ENCODE measurements at places on chromosomes 7 and 10.

DNA sequence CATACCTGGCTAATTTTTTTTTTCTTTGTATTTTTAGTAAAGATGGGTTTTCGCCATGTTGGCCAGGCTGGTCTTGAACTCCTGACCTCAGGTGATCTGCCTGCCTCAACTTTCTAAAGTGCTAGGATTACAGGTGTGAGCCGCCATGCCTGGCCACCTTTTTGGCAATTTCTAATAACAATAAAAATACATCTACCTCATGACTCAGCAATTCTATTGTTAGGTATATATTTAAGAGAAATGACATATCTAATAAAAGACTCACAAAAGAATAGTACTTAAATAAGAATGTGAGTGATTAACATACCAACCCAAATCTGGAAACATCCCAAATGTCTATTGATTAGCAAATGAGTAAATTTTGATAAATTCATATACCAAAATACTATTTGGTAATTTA, 103.6 kb upstream of the PPP1R9A start:
- DNase-seq: no peak

GRCh38 chr10:70292004-70292403, 8.2 kb upstream of the NPFFR1 start:
- no peak for DNase-seq

DNA sequence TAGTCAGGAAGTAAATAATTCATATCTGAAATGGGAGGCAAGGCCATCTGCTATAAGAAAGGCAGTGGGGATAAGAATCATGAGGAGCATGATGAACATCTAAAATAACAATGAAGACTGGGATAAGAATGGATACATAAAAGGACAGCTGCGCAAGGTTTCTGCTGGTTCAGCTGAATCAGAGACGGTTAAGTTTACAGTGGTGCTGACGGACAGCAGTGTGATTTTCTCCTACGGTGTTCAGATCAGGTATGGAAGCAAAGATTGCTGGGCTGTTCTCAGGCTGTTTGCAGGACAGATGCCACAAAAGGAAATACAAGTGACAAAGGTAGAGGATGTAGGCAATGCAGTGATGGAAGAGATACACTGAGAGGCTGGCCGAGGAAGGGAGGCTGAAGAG, 8.4 kb downstream of the CYCS start:
- DNase-seq: no peak

- DNase-seq: no peak
Measured at GRCh38 chr7:45435846-45436245, 138.3 kb upstream of the ADCY1 start.

DNA sequence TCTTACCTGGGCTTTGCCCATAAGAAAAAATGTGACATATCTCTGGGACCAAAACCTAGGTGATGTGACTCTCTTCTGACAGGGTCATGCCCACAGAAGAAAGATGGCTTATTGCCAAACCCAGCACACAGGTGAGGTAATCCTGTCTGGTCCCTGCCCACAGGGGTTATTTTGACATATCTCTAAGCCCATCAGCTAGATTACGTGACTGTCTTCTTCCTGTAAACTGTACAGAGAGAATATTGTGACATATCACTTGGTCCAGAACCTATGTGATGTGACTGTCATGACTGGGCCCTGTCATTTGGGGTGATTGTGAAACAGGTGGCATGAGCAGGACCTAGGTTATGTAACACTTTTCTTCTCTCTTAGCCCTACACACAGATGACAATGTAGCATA, 48.8 kb upstream of the ZNF680 start:
- no peak for DNase-seq

GRCh38 chr10:29202386-29202940, 86.4 kb upstream of the LYZL1 start:
- DNase-seq: no peak

- no peak for DNase-seq
Measured at GRCh38 chr7:111499027-111499426, 63.3 kb downstream of the IMMP2L start.

GRCh38 chr7:30148951-30149459, 14.2 kb downstream of the MTURN start:
- no peak for DNase-seq

GRCh38 chr7:37999673-38000072, 79.2 kb downstream of the EPDR1 start:
- DNase-seq: no peak

GRCh38 chr10:75612904-75613684, 181.7 kb downstream of the LRMDA start:
- DNase-seq: no peak

DNA sequence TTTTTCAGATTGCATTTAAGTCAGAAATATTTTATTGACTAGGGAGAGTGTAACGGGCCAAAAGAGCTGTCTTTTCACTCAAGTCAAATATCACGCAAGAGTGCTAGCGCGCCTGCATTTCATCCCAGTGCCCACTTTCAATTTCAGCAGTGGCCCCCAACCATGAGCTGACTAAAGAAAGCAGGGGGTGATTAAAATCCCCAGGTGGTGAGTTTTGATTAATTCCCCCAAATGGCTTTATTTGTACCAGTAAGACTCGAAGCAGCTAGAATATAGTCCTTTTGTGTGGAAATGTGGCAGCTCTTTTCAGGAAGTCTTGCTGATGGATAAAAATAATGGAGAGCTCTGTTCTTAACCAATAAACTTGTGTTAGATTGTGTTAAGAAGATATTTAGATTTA, 35.3 kb downstream of the TRUB1 start:
- no peak for DNase-seq

DNA sequence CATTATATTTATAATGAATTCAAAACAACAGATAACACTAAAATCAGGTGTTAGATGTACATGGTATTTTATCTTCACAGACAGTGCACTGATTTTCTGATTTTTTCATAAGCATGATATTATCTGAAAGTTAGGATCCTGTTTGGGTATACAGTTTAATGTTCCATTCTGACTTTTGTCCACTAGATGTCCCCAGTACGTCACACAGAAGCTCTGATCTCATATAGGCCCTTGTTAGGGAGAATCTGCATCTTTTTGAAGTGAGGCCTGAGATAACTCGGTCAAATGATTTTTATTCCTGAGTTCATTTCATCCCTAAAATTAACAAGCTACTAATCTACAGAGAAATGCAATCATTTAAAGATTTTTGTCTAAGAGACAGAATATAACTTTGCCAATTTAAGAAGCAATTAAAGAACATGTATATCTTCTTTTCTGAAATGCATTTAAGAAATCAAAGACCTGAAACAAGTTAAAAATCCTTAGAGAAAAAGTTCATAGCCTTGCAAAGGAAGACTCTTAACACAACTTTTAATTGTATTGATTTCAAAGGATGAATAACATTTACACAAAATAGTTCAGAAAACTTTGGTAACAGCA, 72.0 kb upstream of the TES start:
- DNase-seq: no peak

DNA sequence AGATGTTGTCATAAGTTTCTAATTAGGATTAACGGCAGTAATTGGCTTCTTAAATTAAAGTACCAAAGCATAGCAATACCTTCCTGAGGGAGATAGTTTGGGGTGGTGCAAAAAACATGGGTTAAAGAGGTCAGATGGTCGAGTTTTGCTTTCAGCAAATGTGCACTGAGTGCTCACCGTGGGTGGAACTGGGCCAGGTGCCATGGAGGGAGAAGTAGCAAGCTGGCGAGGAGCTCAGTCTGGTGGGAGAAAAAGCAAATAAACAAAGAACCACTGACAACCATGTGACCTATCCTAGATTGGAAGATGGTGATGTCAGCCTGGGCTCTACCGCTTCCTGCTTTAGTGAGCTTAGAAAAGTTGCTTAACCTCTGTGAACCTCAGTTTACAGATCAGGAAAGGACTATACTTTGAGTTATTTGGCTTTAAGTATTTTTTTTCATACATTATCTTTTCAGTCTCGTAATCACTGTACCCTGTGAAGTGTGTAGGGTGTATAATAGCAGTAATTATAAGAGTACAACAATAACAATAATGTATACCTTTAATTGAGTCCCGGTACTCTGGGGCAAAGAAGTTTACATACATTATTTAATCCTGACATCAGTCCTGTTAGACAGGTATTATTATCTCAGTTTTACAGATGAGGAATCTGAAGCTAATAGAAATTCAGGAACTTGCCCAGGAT, 69.0 kb upstream of the PDCD4 start:
- DNase-seq: peak; percentile 2

DNA sequence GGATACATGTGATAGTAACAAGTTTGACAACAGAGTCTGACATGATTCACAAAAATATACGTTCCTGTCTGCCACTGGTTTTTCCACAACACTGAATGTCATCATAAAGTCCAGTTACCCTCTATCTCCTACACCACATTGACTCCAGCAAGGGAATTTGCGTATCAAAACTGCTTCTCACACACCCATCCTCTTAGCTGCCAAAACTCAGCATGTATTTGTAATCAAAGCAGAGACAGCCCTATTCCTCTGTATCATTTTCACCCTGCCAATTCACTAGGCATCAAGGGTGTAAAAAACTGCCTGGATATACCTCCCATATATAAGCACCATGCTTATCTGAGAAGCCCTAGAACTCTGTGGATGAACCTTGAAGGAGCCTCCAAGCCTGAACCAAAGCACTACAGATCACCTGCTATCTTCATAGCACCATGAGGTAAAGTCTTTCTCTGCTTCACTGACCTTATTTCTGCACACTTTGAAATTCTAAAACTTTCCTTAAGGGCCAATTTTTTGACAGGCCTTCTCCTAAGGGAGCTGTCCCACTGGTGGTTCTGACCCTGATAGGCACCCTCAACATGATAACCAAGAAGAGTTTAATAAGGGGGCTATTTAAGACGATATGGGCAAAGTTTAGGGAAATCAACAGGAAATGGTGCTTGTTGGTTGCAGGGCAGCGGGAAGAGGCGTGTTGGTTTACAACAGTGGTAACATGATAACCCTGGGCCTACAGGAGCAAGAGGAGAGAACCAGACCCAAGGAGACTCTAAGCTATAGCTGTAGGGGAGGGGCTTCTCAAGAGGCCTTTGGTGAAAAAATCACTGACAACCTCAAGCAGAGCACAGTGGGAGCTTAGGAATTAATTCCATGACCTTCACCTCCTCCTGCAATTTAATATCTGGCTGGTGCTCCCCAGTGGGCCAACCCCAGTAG, at the start of gene IFIT1B:
IFIT1B (plus strand) TSS at position 352 of the 933 bp plus-strand sequence; CDS start at position 432, 80 bp downstream.
- DNase-seq: no peak

DNA sequence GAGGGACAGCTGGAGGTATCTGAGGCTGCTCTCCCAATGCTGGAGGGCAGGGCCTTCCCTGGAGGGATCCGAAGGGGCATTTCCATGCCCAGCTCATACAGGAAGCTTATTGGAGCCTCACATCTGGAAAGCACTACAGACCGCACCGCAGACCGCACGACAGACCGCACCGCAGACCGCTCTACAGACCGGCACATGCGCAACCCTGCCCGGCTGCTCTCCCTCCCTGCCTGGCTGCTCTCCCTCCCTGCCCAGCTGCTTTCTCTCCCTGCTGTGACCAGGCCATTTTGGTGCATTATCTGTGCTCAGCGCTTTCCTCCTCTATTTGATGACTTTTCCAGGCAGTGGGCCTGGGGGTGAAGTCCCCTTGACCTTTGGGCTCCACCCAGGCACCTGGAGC, 39.6 kb upstream of the EN2 start:
- no peak for DNase-seq

DNA sequence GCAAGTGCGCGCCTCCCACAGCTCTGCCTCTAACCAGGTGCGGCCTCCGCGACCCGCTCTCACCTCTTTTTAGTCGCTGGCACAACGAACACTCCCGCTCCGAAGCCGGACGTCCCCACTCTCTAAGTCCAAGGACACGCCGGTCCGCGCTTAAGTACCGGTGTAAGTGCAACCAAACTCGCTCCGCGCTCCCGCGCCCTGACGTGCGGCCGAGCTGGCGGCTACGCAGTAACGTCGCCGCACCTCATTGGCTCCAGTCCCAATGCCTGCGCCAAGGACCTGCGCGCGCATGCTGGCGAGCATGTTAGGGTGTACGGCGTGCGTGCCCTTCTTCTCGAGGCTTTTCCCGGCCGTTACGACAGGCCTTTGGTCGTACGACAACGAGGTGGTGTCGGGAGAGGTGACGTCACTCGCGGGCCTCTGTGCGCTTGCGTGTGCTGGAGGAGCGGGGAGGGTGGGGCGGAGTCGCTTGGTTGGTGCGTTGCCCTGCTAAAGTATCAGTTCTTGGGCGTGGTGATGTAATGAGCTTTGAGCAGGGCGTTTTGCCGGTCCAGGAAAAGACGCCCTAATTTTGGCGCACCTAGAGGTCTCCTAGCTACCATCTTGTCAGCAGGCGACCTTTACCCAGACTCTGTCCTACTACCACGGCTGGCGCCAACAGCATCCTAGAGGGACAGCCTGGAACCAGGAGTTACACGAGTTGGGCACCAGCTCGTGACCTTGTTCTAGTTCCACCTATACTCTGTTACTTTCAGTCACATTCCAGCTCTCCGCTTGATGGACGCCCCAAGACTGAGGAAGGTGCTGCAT, at the start of gene CYCS:
CYCS (minus strand) TSS at position 124 of the 810 bp plus-strand sequence. CDS start 1,141 bp downstream, outside the sequence.
- peak; percentile 99 for DNase-seq

DNA sequence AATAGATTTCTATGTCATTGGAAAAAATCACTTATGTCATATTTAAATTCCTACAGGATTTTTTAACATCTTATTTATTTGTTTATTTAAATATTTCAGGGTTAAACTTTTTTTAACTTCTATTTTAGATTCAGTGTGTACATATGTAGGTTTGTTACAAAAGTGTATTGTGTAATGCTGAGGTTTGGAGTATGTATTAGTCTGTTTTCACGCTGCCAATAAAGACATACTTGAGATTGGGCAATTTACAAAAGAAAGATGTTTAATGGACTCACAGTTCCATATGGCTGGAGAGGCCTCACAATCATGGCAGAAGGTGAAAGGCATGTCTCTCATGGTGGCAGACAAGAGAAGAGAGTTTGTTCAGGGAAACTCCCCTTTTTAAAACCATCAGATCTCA, 65.4 kb downstream of the MGAM2 start:
- no peak for DNase-seq

GRCh38 chr10:112481602-112482001, 34.6 kb downstream of the VTI1A start:
- no peak for DNase-seq

GRCh38 chr7:84336766-84337165, 142.2 kb upstream of the SEMA3A start:
- no peak for DNase-seq

GRCh38 chr10:130463104-130463875, 327.1 kb downstream of the GLRX3 start:
- DNase-seq: no peak

GRCh38 chr10:67086327-67087134, 160.7 kb downstream of the LRRTM3 start:
- DNase-seq: no peak

DNA sequence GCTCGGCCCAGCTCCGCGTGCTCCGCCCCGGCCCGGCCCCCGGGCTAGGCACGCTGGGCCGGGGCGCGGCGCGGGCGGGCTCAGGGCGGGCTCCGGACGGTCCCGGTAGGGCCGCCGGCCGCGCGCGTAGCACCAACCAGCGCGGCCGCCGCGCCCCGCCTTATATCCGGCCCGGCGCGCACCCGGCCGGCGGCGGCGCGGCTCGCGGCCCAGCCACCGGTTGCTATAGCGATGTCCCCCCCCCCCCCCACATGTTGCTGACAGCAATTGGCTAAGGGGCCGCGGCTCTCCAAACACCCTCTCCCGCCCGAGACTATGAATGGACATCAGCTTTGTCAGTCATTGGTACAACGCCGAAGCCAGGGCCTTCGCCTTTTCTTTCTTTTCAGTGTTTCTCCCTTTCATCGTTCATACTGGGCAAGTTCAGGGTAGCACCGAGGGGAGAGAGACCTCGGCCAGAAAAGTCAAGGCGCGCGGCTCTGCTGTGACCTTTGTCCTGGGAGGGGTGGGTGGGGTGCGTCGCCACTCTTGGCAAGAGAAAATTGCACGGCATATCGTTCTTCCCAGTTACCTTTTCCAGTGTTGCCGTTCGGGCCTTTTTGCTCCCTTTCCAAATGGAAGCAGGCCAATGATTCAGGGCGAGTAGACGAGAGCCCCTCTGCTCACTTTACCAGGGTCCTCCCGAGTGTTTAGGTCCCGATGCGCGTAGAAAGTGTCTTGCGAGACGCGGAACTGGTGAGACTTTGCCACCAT, 354.2 kb downstream of the DNAJB6 start:
- DNase-seq: no peak

Data from stimulated activated CD8-positive, alpha-beta memory T cell treated with anti-CD3 and anti-CD28 coated beads, Interleukin-2, amount 100 ng/mL, for 1 hour (primary cell).